Mucosa of descending colon (tissue), 3 donors: ENCODE measurements at places on chromosomes 7 and 10.

DNA sequence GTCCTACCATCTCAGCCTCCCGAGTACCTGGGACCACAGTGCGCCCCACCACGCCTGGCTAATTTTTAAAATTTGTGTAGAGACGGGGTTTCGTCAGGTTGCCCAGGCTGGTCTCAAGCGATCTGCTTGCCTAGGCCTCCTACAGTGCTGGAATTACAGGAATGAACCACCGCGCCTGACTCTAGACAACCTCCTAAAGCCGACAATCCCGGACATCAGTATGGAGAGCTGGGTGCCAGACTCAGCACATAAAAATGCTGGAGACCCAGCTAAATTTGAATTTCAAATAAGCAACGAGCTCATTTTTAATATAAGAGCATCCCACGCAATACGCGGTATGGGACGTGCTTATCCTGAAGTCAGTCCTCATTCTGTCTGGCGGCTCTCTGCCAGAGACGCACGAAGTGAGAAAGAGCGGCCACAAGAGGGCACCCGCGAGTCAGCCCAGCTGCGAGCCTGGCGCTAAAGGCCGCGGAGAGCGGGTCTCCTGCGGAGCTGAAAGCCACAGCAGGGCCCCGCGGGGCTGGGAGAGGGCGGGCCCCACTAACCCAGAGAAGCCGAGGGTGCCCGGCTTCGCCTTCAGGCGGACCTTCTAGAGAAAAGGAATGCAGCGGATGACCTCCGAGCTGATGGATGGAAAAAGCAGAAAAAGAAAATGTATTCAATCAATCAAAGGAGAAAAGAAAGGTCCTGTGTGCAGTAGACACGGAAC, 7.0 kb downstream of the CALY start:
- peak; percentile 90 for DNase-seq

GRCh38 chr10:66860376-66860945, 65.4 kb upstream of the LRRTM3 start:
- DNase-seq: no peak

GRCh38 chr7:150937848-150938561, 40.1 kb downstream of the KCNH2 start:
- DNase-seq: no peak

- DNase-seq: no peak
Observed at GRCh38 chr7:34755008-34755407, 97.0 kb downstream of the NPSR1 start.

DNA sequence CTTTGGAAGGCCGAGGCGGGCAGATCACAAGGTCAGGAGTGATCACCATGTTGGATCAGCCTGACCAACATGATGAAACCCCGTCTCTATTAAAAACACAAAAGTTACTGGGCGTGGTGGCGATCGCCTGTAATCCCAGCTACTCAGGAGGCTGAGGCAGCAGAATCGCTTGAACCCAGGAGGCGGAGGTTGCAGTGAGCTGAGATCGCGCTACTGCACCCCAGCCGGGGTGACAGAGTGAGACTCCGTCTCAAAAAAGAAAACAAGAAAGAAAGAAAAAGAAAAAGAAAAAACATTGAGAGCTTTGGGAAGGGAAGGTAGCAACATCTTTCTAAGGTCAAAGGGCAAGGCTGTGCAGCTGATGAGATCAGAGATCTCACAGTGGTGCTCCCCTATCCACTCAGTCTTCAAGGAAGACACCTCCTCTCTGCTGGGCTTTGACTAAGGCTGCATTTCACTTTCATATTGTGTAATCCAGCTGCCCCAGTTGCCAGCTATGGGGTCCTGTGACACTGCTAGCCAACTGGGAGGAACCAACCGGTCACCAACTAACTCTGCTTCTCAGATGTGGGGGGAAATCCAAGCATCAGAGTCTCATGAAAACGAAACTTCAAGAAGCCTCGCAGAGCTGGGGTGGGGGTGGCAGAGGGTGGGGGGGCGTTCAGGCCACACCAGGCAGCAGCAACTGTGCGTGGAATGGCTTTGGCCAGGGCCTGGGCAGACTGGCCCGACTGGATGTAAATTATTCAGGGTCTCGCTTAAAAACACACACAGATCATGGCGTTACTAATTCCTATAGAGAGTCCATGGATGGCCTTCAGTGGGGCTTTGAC, 1.5 kb downstream of the IL15RA start:
- DNase-seq: no peak

DNA sequence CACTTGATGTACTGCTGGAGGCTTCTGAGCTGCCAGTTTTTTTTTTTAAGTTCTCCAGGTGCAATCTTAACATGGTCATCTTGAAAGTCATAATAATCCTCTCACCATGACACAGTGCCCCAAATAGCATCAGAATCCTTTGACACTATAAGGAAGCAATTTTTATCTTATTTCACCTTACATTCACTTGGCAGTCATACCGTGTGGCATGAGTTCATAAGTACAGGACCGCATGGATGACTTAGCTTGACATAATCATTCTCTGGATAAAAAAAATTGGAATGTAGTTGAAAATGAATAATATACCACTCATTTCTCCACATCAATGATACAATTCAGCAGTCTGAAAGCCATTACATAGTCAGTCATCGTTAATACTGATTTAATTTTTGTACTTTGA, 25.6 kb upstream of the TMEM196 start:
- no peak for DNase-seq

DNA sequence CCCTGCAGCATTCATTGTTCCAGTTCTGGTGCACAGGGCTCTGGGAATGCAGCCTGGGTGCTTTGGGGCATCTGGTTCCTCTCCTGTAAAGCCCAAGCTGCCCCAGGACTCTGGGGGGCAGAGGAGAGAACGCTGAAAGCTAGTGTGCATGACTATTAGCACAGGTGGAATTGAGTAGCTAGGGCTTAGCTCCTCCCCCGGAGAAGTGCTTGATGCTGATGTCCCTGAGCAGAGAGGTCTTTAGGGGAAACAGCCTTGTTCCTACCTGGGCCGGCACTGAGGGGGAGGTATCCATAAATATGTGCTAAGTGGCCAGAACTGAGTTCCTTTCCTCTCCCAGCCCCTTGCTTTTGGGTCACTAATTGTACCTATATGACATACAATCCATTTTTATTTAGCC, 3.9 kb downstream of the ADCY1 start:
- DNase-seq: no peak

- DNase-seq: no peak
Observed at GRCh38 chr7:119256001-119256400, 1017.0 kb upstream of the KCND2 start.
